ENCODE measurements at places on chromosomes 5 and 9.

GRCh38 chr5:149240354-149240998 is 31.2 kb upstream of the AFAP1L1 start:
- DNase-seq = peak; percentile 93

GRCh38 chr9:22913518-22913917 is 466.9 kb downstream of the DMRTA1 start:
- no peak for DNase-seq

DNA sequence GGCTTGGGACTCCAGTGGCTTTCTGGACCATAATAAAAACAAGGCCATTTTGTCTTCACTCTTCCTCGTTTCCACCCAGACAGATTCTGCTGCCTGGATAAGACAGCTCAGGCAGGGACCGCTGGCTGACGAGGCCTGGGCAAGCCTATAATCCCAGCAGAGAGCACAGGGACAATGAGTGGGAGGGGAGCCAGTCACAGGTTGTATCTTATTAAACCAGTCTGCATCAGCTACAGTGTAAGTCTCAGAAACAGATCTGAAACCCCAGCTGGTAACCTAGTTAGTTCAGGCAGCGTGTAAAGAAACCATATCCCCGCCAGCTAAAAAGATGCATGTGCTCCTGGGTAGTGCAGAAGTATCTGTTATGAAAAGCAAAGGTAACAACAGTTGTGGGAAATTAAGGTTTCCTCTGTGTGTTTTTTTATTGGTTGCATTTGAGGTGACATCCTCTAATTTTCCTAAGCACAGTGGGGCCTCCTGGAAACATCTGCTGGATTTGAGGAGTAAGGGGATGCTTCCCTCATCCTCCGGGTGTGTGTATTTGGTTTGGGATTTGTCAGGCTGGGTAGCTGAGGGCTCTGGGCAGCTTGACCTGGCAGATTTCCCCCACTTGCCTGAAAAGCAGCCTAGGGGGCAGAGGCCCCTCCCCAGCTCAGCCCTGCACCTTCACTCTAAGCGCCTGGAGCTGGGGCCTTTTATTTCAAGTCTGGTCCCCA is 15.2 kb upstream of the TAL2 start:
- DNase-seq = no peak

GRCh38 chr5:115229606-115230005 is 33.1 kb downstream of the PGGT1B start:
- no peak for DNase-seq

GRCh38 chr5:79529110-79529509 is 15.2 kb upstream of the HOMER1 start:
- DNase-seq = no peak

DNA sequence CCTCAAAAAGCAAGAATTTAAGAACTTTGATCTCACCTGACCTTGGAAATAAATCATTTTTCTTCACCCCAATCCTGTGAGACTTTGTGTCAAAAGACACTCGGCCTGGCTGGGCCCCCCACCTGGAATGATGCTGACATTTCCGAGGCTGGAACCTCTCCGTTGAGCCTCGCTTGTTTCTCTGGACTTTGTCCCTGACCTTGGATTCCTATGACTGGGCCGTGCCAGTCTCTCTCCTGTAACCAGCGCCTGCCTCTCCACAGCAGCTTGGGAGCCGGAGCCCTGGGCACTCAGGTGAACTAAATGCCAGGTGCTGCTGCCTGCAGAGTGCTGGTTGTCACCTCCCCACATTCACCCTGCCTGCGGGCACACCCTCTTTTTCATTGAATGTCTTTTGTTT is 62.7 kb downstream of the RETREG1 start:
- DNase-seq = no peak

GRCh38 chr5:36680066-36680465 is 73.7 kb downstream of the SLC1A3 start:
- no peak for DNase-seq

GRCh38 chr9:83304686-83305085 is 233.5 kb downstream of the FRMD3 start:
- DNase-seq = no peak

GRCh38 chr9:70065572-70065971 is 21.9 kb downstream of the MAMDC2 start:
- DNase-seq = no peak

- DNase-seq = no peak
Observed at GRCh38 chr9:22285066-22285465, 161.6 kb upstream of the DMRTA1 start.

DNA sequence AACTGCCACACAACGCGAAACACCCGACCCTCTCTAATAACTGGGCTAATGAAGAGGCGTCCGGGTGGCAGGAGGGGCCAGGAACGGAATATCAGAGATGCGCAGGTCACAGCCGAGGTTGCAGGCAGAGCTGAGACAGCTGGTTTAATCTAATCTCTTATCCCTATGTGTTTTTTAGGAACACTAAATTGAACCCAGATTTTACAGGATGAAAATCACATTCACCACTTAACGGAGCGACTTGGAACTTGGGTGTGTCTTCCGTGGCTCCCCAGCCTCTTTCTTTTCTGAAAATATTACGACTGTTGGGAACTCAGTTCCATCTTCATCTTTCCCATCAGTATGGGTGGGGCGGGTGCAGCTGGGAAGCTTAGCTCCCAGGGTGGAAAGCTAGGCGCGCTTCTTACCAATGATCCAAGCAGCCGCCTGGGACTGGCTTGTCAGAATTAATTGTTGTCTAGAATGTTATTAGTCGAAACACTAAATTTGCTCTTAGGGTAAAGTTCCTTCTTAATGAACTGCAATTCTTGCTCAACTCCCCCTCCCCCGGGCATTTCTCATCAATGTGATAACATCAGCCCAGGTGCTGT is 92.5 kb downstream of the IRX2 start:
- DNase-seq = no peak

DNA sequence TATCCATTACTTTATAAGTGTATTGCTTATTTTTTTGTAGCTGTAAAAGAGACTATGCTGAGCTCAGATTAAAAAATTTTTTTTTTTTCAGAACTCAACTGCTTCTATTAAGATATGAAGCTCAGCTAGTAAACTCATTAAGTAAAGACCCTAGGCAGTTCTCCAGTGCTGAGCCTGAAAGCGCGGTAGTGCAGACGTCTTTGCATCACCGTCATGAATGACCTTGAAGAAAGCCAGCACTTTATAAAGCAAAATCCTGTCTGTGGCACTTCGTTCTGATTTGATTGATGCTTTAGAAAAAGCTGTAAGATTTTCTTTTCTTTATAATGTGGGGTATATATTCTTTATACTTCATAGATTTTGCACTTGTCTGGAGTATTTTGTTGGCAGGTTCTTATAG is 105.7 kb downstream of the ATG10 start:
- DNase-seq = no peak

- DNase-seq = peak; percentile 44
Observed at GRCh38 chr5:110751902-110752762, 13.3 kb downstream of the SLC25A46 start.

GRCh38 chr5:35476036-35476435 is 141.6 kb upstream of the SPEF2 start:
- no peak for DNase-seq

- DNase-seq = peak; percentile 6
Observed at GRCh38 chr5:131064669-131065371, 100.2 kb downstream of the HINT1 start.

DNA sequence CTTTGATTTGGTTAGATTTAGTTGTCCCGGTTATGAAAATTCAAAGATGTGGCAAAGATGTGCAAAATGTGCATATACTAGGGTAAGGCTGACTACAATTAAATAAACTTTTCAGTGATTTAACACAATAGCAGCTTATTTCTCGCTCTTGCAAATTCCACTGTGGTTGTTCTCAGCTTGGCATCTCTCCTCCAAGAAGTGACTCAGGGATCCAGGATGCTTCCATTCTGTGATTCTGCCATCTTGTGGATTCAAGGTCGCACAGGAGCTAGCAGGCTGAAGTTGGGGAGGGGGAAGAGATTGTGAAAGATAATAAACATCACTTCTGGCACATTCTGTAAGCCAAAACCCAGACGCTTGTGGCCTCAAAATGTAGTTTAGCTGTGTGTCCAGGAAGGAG is 60.1 kb upstream of the TGFBR1 start:
- DNase-seq = no peak

- DNase-seq = no peak
Observed at GRCh38 chr5:113562828-113563400, 49.4 kb downstream of the YTHDC2 start.

DNA sequence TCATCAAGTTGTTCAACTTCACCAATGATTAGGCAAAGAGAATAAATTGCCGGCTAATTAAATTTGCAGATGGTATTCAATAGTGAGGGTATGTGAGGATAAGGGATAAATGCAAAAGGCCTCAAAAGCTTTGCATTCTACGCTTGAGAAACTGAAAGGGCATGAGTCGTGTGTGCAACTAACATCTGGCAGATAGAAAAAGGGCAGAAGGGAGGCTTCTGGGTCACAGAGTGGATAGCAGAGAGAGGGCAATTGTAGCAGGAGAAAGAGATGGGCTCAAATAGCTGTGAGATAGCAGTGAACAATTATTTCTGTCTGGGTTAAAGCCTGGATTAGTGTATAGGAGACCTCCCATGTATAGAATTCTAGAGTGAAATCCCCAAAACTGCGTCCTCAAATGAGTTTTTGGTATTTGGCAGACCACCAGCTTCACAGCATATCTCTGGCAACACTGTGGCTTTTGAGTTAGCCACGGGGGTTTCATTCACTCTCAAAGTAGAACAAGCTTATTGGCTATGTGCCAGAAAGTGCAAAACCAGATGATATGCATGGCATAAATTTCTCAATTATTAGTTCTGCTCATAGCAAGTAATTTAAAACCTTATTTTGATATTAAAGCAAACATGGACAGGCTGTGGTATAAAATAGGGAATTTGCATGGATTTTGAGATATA is 586.3 kb downstream of the BRINP1 start:
- no peak for DNase-seq

DNA sequence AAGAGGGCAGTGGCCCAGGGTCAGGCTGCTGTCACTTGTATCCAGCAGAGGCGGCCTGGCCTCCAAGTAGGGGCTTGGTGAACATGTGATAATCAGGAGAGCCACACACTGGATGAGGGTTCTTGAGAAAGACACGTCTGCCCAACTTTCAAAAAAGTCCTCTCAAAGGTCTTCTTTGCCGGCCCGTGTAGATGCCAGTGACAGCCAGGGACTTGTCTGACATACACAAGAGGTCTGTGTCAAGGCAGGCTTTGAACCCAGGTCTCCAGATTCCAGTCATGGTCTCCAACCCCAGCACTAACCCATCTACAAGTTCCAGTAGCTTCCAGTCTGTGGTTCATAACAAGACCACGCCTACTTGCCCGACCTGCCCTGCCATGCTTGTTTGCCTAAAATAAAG is 7.9 kb upstream of the AMBP start:
- DNase-seq = no peak

DNA sequence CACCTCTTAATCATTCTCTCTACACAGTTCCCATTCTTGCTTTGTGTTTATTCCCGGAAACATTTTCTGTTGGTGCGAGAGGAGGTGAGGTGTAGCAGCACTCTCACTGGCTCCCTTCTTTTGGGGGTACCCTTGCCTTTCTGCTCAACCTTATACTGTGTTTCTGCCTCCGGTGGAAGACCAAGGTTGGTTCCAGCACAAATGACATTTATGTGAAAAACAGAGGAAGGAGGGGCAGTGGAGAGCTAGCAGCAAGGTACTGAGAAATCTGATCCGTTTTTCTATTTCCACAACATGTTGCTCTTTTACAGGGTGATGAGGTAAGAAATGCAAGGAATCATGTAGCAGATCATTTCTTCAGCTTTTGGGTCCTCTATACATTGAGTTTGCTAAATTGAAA is 648.0 kb upstream of the DMAC1 start:
- no peak for DNase-seq

DNA sequence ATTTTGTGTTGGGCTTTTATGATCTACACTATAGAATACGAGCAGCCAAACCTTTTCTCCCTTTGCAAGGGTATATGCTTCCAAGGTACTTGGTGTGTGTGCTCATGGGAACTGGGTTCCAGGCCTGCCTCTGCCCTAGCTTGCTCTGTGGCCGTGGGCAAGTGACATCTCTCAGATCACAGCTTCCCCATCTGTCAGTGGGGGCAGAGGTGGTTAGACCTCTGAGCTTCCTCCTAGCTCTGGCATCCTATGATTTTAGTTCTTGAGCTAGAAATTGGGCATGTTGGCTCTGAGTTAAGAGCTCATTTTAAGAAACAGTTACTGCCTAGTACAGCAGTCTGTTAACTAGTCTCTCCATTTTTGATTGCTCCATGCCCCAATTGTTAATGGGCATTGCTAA is 12.5 kb upstream of the CCNJL start:
- DNase-seq = no peak

- no peak for DNase-seq
Observed at GRCh38 chr9:82202808-82203207, 214.2 kb downstream of the SPATA31D1 start.

DNA sequence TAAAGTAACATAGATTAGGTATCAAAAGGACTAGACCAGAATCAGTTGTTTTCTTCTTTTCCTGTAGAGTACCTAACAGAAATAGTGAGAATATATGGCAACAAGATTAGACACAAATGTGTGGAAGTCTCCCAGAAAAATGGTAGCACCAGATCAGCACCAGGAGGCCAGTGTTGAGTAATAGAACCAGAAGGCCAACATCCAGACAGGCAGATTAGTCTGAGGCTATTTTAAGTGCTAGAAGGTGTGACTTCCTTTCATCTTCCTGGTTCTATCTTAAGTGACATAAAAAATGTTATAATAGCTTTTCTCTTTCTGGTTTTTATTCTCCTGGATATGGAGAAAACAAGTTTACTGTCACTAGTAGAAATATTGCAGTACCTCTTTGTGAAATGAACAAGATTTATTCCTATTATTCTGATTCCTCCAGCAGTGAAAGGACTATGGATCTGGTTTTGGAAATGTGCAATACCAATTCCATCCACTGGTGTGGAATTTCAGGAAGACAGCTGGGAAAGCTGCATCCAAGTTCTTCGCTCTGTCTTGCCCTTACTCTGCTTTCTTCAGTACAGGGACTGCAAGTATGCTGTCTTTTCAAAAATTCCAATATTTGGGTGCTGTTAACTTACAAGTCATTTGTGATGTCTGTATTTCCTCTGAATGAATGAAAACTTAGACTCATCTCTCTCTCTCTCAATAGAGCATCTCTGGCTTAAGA is 39.1 kb downstream of the SHLD3 start:
- DNase-seq = no peak

- no peak for DNase-seq
Observed at GRCh38 chr5:87015901-87016300, 251.8 kb upstream of the RASA1 start.

- DNase-seq = no peak
Observed at GRCh38 chr5:1511651-1512540, 11.9 kb downstream of the LPCAT1 start.

GRCh38 chr9:103999375-104000062 is 94.6 kb upstream of the SMC2 start:
- DNase-seq = no peak

DNA sequence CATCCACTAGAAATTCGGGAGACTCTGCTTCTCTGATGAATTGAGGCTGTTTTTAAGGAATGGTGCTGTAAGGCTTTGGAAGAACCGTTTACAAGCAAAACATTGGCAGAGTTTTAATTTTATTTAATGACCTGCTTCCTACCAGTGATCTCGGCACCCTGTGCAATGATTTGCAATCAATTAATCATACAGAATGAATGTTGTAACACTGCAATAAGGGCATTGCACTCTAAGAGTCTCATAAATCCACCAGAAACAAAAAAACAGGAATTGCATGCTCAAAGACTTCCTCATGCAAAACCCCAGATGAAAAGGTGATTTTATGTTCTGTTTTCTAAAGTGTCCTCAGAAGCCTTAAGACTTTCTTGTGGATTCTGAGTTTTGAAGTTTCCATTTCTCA is 295.7 kb downstream of the ARHGEF28 start:
- DNase-seq = no peak

Measured in CD4-positive, alpha-beta T cell treated with Interleukin-6 at 100 ng/mL for 8 hours (primary cell).